ENCODE measurements at places on chromosomes 1 and 21.

DNA sequence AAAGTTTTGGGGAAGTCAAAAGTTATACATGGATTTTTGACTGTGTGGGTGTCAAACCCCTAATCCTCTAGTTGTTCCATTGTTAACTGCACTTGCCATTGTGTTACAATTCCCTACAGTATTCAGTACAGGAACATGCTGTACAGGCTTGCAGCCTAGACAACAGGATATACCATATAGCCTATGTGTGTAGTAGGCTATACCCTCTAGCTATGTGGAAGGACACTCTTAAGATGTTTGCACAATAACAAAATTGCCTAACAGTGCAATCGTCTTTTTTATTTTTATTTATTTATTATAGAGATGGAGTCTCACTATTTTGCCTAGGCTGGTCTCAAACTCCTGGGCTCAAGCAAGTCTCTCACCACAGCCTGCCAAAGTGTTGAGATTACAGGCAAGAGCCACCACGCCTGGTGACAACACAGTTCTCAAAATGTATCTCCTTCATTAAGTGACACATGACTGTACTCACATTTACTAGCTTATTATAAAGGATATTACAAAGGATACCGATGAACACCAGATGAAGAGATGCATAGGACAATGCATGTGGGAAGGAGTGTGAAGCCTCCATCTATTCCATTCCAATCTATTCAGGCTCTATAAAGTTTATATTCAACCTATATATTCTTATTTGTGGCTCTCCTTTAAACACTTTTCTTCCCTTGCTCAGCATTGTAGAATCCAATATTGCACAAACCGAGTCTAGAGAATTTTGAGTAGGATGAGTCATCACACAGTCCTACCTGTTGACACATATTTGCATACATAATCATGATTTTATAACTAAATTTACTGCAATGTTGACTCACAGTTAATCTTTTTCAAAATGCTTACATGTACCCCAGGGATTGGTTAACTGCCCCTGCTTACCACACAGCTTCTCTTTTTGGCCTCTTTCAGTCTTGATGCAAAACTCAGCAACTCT, 28.4 kb upstream of the CEP350 start:
- DNase-seq, result no peak

DNA sequence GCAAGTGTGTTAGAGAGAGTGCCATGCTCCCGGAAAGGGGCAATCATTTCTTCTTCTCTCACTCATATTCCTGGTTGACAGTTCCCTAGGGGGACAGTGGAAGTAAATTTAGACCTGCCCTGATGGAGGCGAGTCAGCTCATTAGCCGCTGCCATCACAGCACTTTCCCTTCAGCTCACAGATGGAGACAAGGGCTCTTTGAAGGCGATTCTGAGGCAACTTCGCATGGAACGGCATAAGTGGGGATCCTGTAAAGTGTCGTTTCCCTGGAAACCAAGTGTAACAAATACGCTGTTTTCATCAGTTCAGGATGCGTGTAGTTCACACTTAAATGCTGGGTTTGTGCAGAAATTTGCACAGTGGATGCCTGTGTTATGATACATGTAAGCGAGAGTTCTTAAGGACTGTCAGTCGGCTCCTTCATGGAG, 114.5 kb upstream of the TMPRSS15 start:
- DNase-seq, result no peak

DNA sequence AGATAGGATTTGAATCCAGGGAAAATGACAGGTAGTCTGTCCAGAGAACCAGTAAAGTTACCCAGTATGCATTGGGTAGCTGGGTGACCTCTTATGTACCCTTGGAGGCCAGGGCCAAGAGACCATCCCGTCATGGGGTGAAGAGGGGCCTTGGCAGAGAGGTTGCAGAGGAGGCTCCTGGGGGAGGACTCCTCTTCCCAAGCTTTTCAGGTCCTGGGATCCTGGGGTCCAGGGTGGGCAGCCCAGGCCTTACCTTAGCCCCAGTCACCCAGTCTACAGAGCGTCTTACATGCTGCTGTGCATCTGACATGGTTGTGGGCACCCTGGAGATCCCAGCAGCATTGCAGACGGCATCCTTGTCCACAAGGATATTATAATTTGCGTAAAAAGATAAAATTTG, 14.0 kb downstream of the PMF1 start:
- no peak for DNase-seq

DNA sequence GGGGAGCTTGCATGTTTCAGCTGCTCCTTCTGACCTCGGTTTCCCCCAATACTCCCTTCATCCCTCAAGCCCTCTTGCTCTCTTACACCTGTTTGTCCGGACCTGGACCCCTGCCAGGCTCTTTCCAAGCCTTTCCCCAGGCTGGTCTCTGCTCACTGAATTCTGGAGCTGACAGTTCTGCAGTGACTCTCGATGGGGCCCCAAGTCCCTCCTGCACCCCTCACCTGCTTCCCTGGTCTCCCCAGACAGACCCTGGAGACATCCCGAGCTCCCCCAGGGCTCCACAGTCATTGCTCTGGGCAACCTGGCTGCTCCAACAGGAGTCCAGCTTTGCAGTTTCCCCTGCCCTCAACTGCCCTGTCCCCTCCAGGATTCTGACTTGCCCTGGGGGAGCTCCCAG, 198.6 kb downstream of the GRIK3 start:
- no peak for DNase-seq

- DNase-seq, result no peak
Observed at GRCh38 chr1:50343323-50343722, 79.9 kb downstream of the DMRTA2 start.

GRCh38 chr1:178727014-178727895, 2.2 kb downstream of the RALGPS2 start:
- no peak for DNase-seq

DNA sequence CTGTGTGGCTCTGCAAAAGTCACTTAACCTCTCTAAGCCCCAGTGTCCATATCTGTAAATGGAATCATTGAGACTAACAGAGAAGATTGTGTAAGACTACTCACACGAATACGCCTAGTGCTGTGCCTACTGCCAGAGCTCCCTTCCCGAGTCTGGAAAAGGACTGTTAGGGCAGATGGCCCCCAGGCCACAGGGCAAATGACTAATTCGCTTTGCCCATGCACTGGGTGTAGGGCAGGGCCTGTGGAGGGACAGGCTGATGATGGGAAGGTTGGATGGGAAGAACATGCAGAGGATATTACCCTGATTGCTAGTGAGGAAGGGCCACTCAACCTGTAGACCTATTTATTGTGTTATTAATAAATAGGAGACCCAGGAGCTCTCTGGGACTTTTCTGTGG, 4.2 kb upstream of the GPR61 start:
- DNase-seq, result no peak

GRCh38 chr1:152410599-152410998, 3.5 kb downstream of the CRNN start:
- no peak for DNase-seq

- no peak for DNase-seq
Observed at GRCh38 chr1:225253784-225254183, 174.1 kb downstream of the LBR start.

- no peak for DNase-seq
Observed at GRCh38 chr1:22611530-22611947, 24.9 kb upstream of the C1QA start.

DNA sequence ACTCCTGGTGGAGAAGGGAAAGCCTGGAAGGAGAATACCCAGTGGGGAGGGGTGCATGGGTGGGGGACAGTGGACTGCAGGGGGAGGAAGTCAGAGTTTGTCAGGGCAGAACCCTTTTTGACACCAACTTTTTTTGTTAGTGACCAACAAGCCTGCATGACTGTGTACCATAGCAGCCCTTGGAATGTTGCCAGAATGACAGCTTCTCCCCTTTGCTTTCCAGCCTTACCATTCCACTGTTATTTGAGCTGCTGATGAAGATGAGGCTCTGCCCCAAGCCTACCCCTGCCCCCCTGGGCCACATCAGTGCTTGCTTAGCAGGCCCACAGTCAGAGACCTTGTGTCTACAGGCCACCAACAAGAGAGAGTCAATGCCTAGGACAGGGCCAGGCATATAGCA, 341.2 kb downstream of the HHAT start:
- DNase-seq, result no peak

GRCh38 chr1:19758227-19758830, 41.4 kb downstream of the TMCO4 start:
- no peak for DNase-seq

DNA sequence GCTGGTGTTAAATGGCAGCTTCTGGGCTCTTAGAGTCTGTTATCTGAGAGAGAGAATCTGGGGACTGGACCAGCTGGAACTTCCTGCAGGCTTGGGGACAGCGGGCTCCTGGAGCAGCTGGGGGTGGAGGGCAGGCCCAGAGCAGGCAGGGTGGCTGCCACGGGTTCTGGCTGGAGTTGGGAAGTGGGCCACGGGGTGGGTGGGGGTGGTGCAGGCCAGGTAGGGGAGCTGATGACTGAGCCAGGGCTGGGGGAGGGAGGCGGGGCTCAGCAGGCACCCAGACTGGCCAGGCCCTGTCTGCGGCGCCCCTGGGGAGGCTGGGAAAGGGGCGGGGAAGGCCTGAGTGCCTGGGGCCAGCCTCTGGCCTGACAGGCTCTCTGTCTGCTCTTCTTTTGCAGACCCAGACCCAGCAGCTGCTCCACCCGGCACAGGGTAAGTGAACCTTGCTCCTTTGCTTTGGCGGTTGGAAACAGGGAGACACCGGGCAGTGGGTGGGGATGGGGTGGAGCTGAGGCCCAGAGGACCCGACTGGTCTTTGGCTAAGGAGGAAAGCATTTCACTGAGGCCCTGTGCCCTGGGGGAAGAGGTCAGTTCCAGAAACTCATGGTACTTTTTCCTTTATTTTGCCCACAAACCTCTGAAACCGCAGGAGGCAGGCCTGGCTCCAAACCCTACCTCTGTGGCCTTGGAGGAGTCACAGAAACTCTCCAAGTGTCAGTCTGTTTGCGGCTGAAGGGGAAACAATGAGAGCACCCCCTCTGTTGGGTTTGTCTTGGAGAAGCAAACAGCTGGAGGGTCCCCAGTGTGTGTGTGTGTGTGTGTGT, 48.8 kb downstream of the ARHGEF10L start:
- no peak for DNase-seq

- DNase-seq, result no peak
Observed at GRCh38 chr1:153030895-153031294, at the start of gene SPRR1B. SPRR1B (plus strand) TSS chr1:153031203; CDS start chr1:153032346, 1,143 bp downstream.
